T-helper 2 cell treated with Interferon-gamma antibody and Interleukin-4, amounts not matched to agents 5 μg/mL and 100 μg/mL, for 36 hours (primary cell): ENCODE measurements at places on chromosomes 6 and 20.

GRCh38 chr6:41647061-41647511 lies 8.8 kb downstream of the MDFI start:
- DNase-seq, result no peak

DNA sequence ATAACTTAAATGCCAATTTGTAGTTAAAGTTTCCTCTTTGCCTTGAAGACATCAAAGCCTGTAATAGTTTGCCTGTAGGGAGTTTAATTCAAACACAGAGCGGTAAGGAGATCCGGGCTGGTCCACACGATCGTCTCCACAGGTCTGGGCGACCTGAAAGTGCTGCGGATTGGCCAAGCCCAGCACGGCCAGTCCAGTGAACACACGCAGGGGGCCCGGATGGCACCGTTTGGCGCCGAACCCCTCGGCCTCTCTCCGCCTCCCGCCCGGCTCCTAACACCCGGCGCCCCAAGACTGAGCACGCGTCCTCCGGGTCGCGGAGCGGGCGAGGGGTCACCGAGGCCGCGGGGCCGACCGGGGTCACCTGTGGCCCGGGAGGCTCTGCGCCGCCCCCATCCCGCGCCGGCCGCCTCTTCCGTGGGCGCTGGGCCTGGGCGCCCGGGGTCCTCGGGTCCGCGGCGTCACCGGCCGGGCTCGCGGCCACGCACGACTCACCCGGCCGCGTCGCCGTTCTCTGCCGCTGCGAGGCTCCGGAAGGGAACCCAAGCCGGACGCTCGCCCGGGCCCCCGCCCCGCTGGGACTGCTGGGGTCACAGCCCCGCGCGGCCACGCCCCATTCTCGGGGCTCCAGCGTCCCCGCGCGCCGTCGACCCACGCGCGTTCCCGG lies 481 bp downstream of the SERPINB6 start:
- peak; percentile 59 for DNase-seq

DNA sequence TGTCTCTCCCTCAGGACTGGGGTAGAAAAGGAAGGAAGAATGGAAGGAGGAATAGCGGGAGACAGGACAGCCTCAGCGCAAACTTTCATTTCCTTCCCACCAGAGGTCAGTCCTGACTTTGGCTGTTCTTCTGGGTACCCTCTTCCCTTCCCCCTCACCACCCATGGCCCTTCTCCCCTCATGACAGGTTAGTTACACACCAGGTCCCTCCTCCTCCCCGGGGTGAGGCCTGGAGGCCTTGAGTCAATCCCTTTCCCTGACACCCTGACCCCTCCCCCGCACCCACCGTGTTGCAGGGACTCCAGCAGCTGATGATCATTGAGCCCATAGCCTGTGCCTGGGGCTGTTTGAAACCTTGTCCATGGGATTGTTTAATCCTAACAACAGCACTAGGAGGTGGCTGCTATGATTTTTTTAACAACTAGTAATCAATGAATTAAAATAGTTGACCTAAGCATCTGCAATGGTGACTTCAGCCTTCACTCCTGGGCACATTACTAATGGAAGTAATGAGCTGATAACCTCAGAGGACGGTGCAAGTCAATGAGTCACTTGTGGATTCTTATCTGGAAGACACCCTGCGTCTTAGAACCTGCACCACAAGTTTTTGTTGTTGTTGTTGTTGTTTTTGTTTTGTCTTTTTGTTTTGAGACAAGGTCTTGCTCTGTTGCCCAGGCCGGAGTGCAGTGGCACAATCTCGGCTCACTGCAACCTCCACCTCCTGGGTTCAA lies 46.6 kb upstream of the CCDC167 start:
- DNase-seq, result no peak

GRCh38 chr6:168420084-168420483 lies 20.9 kb upstream of the SMOC2 start:
- no peak for DNase-seq

DNA sequence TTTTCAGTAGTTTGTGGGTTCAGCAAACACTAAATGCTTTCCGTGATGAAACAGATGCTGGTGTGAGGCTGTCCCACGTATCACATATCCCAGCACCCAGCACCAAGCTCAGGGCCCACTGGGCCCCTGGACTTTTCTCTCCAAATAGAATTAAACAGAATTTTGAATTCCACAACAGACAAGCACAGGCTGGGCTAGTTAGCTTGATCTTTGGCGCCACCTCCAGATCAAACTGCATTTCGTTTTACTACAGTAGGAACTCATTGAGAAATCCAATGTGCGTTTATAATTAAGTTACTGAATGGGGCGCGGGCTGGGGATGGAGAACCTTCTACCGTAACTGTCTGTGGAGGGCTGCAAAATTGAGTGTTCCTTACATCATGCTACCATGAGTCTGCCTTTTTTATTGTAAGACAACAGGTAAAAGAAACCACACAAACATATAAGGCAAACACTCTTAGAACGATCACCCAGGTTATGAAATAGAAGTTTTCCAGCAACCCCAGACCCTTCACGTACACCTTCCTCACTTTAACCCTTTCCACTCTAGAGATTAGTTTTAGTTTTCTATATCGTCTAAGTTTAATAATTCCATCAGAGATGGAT lies 107.8 kb downstream of the ZFP64 start:
- DNase-seq, result peak; percentile 26

- no peak for DNase-seq
Observed at GRCh38 chr6:165844801-165845364, 181.8 kb upstream of the PDE10A start.

GRCh38 chr6:160128125-160128683 lies 6.6 kb downstream of the SLC22A1 start:
- no peak for DNase-seq

DNA sequence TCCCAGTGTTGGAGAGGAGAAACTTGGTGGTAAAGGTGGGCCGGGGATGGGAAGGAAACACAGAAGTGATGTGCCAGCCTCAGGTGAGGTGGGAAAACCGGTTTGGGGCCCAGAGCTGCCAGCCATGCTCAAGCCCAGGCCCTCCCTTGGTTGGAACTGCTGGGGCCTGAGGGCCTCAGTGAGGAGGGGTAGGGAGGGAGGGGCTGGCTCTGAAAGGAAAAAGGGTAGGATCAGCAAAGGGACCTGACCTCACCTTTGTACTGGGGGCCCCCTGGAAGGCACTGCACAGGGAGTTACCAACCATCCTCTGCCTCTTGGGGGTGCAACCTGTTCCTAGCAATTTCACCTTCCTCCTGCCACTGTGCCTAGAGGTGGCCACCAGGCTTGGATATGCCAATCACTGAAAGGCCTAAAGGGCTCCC lies 1.8 kb upstream of the SPEF1 start:
- no peak for DNase-seq

GRCh38 chr20:458776-459175 lies 3.6 kb downstream of the TBC1D20 start:
- no peak for DNase-seq

GRCh38 chr6:139016337-139017213 lies 12.0 kb upstream of the ABRACL start:
- DNase-seq, result no peak

GRCh38 chr6:118892355-118892991 lies 1.5 kb upstream of the ASF1A start:
- no peak for DNase-seq

DNA sequence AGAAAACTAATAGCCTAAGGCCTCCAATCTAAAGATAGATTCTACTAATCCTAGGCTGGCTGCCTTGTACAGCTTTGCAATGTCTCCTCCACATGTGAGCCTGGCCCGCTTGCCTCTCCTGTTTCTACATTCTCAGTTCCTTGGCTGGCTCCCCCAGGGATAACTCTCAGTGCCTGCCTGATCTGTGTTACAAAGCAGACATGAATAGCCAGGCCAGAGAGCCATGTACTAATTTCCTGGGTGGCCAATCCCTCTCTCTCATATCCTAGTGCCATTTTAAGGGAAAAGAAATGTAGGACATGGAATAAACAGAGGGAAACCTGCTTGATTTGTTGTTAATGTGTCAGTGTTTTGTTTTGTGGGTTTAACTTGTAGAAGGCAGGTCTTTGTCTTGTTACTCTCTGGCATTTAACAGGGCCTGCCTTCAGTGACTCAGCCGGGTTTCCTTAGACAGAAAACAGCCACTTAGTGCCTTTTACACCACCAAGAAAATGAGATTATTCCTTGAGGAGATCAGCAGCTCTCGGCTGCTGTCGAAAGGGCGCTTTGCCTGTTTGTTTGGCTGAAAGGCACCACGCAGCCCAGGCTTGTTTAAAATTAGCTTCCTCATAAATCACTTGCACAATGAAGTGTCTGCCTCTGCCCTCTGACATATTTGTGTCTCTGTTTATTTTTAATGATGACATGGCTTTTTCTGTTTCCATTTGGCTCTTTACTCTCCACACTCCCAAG lies 702.7 kb downstream of the MAFB start:
- no peak for DNase-seq

DNA sequence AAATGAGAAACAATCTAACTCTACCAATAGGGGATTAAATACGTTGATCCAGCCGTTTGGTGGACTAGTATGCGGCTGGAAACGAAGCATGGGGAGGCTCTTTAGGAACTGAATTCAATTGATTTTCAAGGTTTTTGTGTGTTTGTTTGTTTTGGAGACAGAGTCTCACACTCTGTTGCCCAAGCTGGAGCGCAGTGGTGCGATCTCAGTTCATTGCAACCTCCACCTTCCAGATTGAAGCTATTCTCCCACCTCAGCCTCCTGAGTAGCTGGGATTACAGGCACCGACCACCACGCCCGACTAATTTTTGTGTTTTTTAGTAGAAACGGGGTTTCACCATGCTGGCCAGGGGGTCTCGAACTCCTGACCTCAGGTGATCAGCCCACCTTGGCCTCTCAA lies 7.1 kb downstream of the CNPY3 start:
- DNase-seq, result no peak

- no peak for DNase-seq
Observed at GRCh38 chr6:19714434-19715166, 122.6 kb upstream of the ID4 start.

DNA sequence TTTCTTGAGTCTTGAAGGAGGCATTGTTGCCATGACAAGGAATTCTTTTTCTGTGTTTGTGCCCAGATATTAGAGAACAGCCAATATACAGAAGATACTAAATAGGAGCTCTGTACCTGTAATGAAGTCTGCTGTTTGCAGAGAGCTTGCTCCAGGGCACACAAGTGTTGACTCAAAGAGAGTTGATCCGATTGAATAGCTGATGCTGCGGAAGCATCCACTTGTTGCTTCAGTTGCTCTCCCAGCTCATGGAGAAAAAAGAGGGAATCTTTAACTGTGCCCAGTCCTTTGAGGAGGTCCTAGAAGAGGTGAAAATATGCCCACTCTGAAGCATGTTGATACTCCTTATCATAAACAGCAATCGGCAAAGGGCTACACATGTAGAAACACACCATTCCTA lies 411.4 kb downstream of the ESR1 start:
- no peak for DNase-seq

- DNase-seq, result no peak
Observed at GRCh38 chr6:1382331-1382882, 7.0 kb upstream of the FOXF2 start.

- DNase-seq, result no peak
Observed at GRCh38 chr6:156822747-156823206, 45.6 kb downstream of the ARID1B start.

DNA sequence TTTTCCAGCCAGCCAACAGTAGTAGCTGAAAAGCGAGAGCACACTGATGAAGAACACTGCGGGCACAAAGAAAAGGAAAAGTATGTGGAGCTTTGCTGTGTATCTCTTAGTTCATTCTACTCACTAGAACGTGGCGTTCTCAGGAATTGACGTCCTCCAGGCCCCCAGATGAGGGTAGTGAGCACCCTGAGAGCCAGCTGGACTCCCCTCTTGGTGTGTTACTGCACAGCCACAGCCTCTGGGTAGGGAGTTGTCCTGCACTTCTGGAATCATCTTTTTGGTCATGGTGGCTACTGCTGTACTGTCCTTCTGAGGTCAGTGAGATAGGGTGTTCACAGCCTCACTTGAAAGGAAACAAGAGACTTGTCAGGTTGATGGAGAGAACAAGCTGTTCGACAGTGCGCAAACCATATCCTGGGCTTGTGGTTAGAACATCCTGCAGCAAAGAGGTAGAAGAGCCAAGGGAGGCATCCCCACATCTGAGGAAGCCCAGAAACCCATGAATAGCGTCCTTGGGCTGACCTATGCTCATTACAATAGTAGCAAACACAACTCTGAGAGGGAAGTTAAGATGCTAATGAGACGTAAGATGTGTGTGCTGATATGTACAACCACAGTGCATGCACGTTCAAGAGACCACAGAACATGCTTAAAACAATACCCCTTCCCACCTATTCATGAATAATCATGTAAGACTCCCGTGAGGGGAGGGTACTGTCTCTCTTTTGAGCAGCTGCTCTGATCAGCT lies 14.6 kb upstream of the HLA-F start:
- peak; percentile 65 for DNase-seq

DNA sequence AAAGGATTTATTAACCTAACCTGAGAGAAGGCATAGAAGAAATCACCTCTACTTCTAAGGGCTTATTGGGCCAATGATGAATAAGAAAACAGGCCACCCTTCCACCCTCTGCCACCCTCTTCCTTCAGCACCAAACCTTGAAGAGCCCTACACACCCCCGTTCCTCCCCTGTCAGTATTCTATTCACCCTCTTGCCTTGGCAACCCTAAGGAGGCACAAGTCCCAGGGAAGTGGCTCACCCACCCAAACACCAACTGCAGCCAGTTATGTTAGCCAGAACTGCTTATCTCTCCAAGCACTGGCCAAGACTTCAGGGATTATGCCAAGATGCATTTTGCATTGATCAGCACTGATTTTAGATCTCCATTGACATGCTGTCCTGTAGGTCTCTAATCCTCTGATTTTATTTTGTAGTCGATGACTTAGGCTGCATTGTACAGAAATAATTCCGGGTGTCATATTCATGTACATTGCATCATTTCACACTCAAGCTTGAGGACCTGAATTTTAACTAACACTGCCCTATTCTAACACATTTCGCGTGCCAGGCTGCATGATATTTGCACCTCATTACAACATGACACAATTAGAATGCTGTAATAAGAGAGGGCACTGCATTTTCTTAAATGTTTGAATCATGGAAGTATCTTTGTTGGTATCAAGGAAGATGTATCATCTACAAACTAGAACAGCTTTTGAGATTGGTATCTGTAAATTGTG lies 15.7 kb downstream of the CNKSR3 start:
- no peak for DNase-seq
